ENCODE measurements at places on chromosomes 12 and 14.

DNA sequence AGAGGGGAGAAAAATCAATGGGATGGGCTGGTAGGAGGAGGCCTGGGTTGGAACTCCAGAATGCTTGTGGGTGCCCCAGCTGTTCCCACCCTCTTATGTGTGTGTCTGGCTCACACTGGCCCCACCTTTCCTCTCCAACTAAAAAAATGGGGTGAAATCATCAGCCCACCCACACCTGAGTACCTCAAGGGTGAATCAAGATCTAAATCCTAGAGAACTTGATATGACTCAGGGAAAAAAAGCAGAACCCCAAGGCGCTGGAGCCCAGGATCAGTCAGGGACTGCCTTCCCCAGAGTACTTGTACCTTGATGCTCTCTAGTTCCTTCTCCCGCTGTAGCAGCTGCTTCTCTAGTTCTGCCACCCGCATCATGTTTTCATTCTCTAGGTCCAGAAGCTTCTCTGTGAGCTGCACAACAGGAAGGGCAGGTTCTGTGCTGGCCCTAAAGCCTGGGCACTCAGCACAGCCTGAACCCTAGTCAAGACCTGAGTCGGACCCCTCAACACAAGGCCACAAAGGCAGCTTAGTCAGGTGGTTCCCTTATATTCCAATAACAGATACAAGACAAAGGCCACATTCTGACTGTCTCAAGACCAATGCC is 29.7 kb downstream of the PRPF40B start:
- DNase-seq = no peak

DNA sequence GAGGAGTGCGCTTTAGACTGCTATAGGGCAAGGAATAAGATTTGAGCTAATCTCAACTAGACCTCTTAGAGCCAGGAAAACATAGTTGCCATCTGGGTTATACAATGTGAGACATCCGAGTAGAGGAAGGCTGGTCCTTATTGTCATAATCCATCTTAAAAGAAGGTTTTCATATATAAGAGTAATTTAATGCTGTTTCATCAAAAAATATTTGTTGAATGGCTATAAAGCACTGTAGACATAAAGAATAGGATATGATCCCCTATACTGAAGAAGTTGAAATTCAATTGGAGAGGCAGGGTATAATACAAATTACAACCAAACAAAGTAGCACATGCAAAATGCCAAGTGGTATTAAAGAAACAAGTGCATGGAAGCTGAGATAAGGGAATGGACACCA is 294.5 kb downstream of the SSPN start:
- DNase-seq = no peak

DNA sequence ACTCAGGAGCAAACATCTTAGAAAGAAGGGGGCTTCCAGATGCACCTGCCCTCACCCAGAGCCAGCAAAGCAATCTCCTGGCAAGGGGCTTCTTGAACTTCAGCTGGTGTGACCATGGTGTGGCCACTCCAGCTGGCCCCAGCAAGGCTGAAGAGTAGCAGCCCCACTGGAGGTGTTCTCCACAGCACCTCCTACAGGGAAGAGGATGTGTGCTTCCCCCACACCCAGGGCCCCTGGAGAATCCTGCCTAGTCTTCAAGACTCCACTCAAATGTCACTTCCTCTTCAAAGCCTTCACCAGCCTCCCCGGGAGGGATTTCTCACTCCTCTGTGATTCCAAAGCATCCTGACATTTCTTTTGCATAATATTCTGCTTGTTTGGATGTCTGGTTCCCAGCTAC is 8.5 kb downstream of the RAB15 start:
- no peak for DNase-seq

DNA sequence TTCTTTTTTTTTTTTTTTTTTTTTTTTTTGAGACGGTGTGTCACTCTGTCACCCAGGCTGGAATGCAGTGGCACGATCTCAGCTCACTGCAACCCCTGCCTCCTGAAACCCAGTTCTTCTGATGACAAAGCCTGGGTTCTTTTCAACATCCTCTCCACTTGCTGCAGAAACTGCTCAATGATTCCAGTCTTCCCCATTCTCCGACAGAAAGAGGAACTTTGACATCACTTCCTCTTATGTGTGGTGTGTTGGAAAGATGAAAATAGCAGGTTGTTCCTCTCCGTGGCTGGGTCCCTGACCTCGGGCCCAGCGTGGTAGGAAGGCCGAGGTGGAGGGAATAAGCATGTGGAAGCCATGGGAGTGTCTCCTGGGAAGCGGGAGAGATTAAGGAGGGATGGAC is 198.4 kb downstream of the PHETA1 start:
- no peak for DNase-seq

GRCh38 chr12:123983822-123984485 is 10.9 kb downstream of the ZNF664 start:
- peak; percentile 58 for DNase-seq

DNA sequence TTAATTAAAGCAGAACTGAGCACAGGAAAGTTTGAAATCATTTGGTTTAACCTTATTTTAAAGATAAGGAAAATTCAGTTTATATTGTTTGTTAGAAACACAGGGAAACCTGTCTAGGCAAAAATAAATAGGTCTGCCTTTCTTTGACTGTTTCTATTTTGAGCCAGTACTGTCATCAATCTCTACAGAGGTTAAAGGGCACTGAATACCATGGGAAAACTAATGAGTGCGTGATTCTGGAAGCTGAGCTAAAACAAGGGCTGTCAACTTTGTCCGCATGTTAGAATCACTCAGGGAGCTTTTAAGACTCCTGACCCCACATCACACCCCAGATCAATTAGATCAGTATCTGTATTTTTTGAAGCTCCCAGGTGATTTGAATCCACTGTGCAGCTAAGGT is 38.8 kb downstream of the NOPCHAP1 start:
- DNase-seq = no peak

- peak; percentile 35 for DNase-seq
These were observed 30.4 kb upstream of the PLEKHG6 start for GRCh38 chr12:6280053-6280469.

- no peak for DNase-seq
These were observed 3.3 kb upstream of the C12orf71 start for GRCh38 chr12:27085654-27086053.

DNA sequence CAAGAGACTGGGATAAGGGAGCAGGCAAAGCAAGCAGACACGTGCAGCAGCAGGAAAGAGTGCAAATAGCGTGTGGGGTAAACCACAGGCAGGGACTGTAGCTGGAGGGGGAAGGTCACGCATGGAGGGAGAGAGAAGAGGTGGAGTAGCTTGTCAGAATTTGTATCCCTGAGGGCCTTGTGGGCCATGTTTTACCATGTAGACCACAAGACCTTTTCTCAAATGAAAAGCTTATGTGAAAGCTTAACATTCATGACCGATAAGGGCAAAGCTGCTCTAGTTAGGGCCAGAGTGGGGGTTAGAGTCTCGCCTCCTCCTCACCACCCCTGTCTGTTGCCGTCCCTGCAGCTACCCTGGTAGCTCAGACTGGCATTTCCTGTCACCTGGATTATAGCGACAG is 152.9 kb upstream of the E2F7 start:
- no peak for DNase-seq

- DNase-seq = no peak
These were observed 19.0 kb downstream of the OTUB2 start for GRCh38 chr14:94045101-94045500.

DNA sequence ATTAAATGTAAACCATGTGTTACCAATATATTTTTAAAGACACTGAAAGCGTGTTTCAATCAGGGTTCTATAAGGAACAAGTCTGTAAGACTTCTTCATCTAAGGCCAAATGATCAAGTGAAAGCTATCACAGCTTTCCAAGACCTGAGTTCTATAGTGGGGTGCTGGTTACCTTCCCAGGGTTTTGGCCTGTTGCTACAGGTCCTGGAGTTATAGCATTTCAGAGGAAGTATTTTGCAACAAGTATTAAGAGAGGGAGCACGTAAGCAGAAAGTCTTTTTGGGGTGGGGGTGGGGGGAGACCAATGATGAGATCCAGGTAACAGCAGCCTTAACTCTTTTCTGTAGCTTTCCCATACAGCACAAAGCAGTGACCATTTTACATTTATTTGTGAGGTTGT is 43.8 kb downstream of the FOXN3 start:
- DNase-seq = no peak

DNA sequence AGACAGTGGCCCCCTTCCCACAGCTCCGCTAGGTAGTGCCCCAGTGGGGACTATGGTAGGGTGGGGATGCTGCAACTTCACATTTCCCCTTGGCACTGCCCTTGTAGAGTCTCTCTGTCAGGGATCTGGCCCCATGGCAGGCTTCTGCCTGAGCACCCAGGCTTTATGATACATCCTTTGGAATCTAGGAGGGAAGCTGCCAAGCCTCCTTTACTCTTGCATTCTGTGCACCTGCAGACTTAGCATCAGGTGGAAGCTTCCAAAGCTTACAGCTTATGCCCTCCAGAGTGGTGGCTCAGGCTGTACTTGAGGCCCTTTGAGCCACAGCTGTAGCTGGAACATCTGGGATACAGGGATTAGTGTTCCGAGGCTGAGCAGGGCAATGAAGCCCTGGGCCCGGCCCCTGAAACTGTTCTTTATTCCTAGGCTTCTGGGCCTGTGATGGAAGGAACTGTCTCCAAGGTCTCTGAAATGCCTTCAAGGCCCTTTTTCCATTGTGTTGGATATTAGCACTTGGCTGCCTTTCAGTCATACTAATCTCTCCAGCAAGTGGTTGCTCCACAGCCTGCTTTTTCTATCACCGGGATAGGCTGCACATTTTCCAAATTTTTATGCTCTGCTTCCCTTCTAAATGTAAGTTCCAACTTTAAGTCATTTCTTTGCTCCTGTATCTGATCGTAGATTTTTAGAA is 22.2 kb upstream of the OR6J1 start:
- no peak for DNase-seq

- peak; percentile 81 for DNase-seq
These were observed 7.7 kb downstream of the UBC start for GRCh38 chr12:124906606-124907261.

GRCh38 chr12:87618199-87618598 is 411.0 kb downstream of the C12orf50 start:
- DNase-seq = no peak

- peak; percentile 56 for DNase-seq
These were observed 10.3 kb downstream of the TBPL2 start for GRCh38 chr14:55430024-55430690.

GRCh38 chr12:58580095-58580494 is 340.2 kb downstream of the LRIG3 start:
- DNase-seq = no peak

DNA sequence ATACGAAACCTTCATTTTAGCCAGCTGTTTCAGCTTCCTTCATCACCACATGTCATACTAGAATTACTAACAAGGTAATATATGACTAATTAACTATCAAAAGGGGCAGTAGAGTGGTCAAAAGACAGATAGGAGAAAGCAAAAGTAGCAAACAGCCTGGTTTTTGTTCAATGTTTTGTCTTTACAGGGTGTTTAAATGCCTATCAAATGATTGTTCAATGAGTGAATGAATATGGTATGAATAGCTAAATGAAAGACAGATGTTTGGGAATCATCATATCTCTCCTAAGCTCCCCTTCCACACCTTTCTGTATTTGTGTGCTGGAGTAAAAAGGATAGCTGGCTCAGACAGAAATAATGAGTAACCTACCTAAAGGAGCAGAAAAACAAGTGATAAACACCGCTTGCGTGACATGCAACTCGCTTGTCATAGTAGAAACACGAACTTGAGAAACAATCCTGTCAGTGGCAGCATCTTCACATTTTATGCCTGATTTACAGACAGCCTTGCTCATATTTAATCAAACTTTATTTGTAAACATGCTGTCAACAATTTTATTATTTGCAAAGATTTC is 34.2 kb downstream of the ABCC9 start:
- DNase-seq = no peak

DNA sequence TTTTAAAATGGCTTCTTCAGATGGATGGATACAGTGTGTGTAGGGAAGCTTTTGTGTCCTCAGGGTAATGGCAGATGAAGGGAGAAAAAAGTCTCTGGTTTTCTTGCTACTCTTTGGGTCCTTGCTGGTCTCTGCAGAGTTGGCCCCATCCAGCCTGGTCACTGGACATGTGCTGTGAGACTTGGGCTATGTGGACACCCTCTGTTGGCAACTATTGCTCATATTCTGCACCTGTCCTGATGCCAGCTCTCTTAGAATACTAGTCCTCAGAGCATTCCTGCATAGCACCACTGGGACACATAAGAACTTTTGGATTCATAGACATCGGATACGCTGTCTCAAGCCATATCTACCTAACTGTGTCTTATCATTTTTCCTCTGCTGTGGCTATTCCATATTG is 20.0 kb downstream of the NAV3 start:
- no peak for DNase-seq

GRCh38 chr14:94364964-94365363 is 23.4 kb downstream of the SERPINA1 start:
- DNase-seq = no peak

DNA sequence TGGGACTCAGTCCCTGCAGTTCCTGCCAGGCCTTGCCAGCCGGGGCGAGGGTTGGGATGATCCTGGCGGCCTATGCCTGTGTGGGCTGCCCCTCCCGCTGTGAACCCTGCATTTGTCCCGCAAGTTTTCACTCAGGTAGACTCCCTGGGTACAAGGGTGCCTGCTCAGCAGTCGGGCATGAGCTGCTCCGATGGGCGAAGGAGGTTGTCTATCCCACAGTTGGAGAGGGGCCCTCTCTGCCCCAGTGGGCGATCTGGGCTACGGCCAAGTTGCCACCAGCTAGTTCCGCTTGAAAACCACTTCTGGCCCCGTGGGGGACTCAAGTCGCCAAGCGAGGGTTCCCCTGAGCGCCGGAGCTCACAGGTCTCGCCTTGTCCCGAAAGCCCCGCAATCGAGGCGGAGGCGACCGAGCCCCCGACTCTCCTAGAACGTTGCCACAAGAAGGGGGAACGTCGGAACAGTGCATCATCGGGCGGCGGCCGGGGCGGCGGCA is 365 bp upstream of the TPI1 start:
- DNase-seq = no peak

- DNase-seq = peak; percentile 45
These were observed 11.9 kb upstream of the FKBP11 start for GRCh38 chr12:48937170-48937569.

GRCh38 chr12:59096246-59096645 is 175.9 kb upstream of the LRIG3 start:
- DNase-seq = no peak

GRCh38 chr12:19819231-19819630 is 379.9 kb downstream of the AEBP2 start:
- DNase-seq = no peak

DNA sequence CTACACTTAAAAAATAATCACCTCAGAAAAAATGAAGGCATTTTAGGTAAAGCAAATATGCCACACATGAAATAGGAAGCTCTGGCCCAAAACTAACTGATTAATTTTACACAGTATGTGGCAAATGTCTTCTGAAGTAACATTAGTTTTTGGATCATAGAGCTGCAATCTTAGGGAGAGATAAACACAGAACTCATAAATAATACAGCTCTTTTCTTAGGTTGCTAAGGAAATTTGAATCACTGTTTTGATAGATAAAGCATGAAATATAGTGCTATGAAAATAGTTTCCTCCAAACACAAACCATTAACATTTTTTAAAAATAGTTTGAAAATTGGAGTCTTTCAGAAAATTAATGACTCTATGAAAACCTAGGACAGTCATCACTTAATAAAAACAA is 15.0 kb downstream of the RASSF9 start:
- DNase-seq = no peak

GRCh38 chr12:46267575-46267824 is 1.3 kb downstream of the SLC38A1 start:
- DNase-seq = peak; percentile 58
